ENCODE measurements at places on chromosomes 4 and X.

DNA sequence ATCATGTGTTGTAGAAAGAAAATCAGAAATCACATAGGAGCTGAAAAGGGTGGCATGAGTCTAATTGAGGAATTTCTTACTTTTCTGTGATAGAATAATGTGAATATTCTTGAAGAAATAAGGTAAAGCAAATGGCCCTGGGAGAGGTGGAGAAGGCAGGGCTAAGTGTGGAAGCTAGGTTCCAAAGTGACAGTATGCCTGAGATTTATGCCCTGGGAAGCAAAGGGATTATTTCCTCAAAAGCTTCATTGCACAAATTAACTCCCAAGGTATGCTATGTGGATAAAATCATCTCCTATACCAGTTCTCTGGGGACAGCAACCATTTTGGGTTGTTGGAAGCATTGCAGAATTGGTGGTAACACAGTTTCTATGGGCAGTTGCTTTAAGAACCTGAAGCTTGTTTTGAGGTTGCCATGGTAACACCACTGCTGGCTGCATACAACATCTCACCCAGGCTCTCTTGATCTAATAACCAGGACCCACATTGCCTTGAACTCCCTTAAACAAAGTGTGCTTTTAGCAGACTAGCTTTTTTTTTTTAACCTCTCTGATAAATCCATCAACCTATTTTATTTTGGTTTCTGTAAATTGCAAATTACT, 21.0 kb downstream of the MAOA start:
- DNase-seq, result no peak

DNA sequence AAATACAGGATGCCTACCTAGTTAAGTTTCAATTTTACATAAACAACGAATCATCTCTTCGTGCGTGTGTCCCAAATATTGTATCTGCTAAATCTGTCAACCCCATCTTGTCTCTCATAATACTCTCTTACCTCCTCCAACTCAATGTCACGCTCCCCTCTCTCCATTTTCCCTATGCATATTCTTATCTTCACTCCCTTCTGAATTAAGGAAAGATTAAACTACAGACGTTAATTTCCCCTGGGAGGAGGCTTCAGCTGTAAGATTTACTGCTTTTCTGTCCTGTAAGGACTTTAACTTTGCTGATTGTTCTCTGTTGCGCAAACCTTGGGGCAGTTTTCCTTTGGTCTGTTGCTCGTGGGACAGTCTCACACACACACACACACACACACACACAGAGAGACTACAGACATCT, 455 bp upstream of the ABCB7 start:
- DNase-seq, result no peak

GRCh38 chr4:917466-917865, 14.7 kb downstream of the GAK start:
- no peak for DNase-seq

DNA sequence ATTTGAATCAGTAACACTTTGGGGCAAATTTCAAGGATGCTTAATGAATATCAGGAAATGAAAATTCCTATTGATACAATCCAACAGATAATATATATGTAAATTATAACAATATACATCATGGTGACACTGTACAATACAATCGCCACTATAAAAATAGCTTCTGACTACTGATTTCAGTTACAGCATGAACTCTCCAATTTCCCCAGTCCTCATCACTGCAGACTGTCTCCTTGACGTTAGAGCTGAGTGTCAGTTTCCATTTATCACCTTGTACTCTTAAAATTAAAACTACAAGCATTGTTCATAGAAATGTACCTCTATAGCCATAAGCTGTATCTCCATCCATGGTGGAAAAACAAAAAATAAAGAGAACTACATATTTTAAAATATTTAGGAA, 23.4 kb downstream of the TBC1D9 start:
- no peak for DNase-seq

DNA sequence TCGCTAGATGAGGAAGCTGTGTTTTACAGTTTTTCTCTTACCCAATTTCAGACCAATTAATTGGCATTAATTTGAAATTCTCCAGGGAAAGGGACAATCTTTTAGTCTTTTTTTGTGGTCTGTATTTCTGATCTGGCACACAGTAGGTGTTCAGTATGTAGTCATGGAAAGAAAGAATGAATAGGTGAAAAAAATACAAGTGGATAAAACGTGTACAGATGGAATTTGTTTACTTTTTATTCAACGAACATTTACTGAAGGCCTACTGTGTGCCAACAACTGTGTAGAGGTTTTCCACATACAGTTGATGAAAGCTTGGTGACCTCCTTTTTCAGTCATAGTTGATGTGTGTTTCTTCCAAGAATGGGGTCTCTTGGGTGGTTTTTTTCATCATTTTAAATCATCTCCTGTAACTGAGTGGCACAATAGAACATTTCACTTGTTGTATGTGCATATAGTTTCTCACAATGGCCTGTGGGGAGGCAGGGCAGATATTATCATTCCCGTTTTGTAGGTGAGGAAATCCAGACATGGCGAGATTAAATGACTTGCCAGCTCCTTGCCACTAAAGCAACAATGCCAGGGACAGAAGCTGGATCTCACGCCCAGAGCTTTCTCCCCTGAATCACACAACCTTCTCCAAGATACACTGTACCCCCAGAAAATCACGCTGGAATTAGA, 102.4 kb downstream of the CEP135 start:
- DNase-seq, result no peak

DNA sequence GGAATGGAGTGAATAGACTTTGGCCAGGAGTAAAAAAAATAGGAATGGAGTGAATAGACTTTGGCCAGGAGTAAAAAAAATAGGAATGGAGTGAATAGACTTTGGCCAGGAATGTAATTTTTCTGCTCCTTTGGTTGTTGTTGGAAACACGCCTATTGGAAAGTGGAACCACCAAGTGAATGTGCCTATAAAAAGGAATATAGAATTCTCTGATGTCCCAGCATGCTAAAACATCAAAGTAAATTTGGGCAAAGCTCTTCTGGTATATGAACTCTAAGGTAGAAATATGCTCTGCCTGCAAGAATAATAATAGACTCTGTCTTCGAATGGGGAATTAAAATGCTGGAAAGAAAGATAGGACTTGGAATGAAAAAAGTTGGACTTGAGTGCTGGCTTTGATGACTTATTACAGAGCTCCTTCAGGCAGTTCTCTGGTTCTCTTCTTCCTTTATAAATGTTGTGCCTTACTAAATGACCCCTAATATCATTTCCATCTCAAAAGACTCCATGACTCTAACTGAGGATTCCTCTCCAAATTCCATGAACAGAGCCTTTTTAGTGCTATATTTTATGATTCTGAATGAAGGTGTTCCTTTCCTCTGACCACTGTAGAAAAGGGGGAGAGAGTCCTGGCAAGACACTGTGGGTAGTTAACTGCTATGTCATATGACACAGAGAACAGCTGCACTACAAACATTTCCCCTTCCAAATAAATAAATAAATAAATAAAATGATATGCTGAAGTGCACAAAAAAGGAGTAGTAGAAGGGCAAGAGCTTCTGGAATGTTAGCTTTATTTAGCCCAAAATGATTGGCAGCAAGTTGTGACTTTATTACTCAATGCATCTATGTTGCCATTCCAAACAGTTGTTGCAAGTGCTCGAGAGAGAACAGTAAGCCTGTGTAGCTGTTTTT, 13.5 kb upstream of the GBA3 start:
- DNase-seq, result no peak

- no peak for DNase-seq
Measured at GRCh38 chr4:173420801-173421200, 21.9 kb upstream of the SCRG1 start.

DNA sequence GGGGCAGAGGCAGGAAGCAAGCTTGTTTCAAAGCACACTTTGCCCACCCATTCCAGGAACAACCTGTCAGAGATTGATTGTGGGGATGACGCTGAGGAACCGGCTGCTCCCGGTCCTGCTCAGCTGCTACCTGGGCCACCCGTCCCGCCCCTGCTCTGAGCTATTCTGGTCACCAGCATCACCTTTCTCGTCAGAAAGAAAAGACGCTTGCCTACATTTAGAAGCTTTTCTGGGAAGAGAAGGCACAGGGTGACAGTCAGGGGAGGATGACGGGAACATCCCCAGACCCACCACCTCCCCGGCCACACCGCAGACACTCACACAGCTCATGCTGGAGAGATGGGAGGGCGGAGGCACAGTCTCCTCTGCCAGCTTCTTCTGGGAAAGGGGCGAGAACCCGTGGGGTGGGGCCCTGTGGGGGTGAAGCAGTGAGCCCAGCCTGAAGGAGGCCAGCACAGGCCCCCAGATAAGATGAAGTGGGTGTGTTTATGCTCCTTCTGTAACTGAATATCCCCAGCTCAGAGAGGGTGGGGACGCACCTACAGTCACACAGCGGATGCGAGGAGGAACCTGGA, 81.8 kb downstream of the CPZ start:
- no peak for DNase-seq

- DNase-seq, result no peak
Measured at GRCh38 chr4:26281881-26282280, 38.9 kb upstream of the RBPJ start.

GRCh38 chrX:11346121-11346682, 53.0 kb downstream of the AMELX start:
- no peak for DNase-seq

DNA sequence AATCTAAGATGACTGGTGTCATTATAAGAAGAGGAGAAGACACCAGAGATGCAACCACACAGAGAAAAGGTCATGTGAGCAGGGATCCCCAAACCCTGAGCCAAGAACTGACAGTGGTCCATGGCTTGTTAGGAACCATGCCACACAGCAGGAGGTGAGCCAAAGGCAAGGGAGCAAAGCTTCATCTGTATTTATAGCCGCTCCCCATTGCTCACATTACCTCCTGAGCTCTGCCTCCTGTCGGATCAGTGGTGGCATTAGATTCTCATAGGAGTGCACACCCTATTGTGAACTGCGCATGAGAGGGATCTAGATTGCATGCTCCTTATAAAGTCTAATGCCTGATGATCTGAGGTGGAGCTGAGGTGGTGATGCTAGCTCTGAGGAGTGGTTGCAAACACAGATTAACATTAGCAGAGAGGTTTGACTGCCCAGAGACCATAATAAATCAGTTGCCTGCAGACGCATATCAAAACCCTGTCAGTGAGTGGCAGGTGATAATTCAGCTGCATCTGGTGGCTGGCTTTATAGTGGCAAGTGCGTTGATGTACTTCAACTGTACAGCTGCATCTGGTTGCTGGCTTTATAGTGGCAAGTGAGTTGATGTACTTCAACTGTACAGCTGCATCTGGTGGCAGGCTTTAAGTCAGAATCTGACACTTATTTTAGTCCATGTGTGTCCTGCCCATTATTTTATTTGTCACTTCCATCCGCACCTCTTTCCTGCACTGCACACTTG, 19.8 kb upstream of the CXCL2 start:
- no peak for DNase-seq

DNA sequence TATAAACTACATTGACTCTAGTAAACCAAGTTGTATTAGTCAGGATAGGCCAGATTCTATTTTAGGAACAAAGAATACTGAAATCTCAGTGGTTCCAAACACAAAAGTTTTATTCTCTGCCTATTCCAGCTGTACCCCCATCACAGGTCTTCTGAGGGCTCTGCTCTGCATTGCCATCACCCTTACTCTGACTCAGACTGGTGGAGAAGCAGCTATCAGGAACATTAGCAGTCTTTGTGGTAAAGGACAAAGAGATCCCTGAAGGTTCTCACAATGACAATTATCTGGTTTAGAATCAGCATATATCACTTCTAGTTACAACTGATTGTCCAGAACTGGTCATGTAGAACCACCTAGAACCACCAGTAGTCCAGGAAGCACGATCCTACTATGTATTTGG, 251.1 kb downstream of the GLUD2 start:
- no peak for DNase-seq

GRCh38 chr4:24980740-24981139, 50.0 kb downstream of the LGI2 start:
- DNase-seq, result no peak

GRCh38 chrX:33156152-33156726, 55.1 kb downstream of the DMD start:
- DNase-seq, result no peak

DNA sequence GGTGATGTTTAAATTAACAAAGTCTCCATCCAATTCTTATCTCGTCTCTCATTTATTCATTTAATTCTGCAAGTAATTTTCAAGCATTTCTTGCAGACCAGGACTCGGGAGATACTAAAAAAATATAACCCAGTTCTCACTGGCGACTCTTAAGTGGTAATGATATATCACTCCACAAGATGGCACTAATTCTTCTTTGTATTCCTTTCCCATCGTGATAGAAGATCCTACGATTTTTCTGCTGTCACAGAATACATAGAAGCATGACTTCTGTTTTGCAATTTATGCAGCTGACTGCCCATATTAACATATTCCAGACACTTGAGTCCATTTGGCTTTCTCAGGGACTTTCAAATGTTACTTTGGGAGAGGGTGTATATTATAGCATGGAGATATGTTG, 64.0 kb upstream of the FGF13 start:
- no peak for DNase-seq

DNA sequence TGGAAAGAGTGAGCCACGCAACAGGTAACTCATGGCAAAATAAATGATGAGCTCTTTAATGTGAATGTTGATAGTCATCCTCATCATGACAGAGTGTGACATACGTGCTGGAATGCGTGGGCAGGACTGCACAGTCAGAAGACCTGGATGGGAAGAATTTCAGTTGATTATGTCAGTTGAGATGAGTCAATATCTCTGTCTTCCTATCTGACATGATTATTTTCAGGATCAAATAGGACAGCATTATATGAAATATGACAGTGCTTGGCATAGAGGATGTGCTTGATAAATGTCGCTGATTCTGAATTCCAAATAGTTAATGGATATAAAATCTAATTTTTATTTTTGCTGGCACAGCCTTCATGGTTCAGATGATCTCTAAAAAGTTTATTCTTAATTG, 95.1 kb downstream of the IL15 start:
- no peak for DNase-seq

DNA sequence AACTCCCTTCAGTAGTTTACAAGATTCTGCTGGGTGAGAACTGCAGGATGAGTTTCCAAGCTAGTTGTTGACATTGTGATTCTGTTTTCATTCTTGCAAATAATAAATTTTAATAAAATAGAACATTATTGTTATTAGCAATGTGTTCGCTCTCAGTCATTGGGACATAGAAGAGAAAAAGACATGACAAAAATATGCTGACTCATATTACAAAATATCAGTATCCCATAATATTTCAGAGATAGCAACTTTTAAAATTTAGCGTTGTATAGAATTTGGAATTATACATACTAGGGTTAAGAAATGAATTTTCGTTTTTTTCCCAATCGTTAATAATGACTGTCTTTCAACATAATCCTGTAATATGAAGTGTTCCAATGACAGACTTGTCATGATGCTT, 45.4 kb downstream of the KIT start:
- DNase-seq, result no peak

GRCh38 chrX:85221361-85221760, 22.2 kb downstream of the SATL1 start:
- DNase-seq, result no peak

Measured in stimulated activated CD4-positive, alpha-beta T cell treated with anti-CD3 and anti-CD28 coated beads, TNF-alpha, amount 100 ng/mL, for 24 hours (primary cell).